Activated naive CD8-positive, alpha-beta T cell treated with anti-CD3 and anti-CD28 coated beads, Interleukin-2, amount 50 U/mL, for 16 hours (primary cell): ENCODE measurements at places on chromosomes 6 and 20.

DNA sequence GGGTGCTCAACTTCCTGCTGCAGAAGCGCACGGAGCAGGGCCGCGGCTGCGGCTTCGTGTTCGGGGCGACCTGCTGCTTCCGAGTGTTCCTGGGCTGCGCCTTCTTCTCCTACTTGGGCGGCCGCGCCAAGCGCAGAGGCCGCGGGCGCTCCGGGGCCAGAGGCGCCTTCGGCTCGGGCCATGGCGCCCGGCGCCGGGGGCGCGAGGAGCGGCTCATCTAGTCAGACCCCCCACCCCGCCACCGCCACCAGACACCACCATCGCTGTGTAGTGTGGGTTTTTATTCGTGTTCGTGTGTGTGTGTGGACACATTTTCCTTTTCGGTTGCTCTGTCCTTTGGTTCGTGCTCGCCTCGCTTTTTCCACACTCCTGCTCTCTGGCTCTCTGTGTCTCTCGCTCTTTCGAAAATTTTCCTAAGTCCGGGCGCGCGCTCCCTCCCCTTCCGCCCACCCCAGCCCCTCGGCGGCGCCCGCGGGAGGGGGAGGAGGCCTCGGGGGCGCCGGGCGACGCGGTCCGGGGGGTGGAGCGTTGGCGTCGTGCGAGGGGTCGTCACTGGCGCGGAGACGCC, 38.1 kb downstream of the GNAS start:
- peak; percentile 64 for DNase-seq

DNA sequence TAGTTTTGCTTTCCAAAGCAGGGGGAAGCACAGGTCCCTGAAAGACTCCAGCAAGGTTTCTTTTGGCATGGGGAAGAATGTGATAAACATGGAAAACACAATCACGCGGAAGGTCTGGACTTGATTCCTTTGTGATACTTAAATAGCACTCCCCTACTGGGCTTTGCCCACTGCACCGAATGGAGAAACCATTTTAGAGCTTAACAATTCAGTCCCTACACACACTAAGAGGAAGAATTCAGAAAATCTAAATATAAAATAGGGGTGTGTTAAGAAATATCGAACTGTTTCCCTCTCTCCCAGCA, 71.4 kb upstream of the NHSL1 start:
- no peak for DNase-seq

GRCh38 chr20:44409132-44409600, 53.7 kb downstream of the HNF4A start:
- DNase-seq = no peak

GRCh38 chr6:140966676-140967075, 1166.0 kb upstream of the GJE1 start:
- no peak for DNase-seq

DNA sequence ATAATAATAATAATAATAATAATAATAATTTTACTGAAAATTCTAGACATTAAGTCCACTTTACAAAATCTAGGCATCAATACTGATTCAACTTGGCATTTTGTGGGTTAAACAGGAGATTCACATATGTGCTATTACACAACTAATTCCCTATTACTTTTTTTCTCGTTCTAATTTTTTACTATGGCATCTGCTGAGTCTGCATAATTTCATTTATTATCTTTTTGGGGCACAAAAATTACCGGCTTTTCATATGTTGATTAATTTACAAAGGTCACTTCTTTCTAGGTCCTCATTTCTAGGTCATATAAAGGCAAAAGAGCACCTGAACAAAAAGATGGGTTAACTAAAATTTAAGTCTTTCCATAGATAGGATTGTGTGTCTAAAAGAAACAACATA, 1357.8 kb upstream of the ADGRB3 start:
- DNase-seq = no peak

GRCh38 chr6:158081657-158081935, 86.5 kb downstream of the SERAC1 start:
- no peak for DNase-seq

DNA sequence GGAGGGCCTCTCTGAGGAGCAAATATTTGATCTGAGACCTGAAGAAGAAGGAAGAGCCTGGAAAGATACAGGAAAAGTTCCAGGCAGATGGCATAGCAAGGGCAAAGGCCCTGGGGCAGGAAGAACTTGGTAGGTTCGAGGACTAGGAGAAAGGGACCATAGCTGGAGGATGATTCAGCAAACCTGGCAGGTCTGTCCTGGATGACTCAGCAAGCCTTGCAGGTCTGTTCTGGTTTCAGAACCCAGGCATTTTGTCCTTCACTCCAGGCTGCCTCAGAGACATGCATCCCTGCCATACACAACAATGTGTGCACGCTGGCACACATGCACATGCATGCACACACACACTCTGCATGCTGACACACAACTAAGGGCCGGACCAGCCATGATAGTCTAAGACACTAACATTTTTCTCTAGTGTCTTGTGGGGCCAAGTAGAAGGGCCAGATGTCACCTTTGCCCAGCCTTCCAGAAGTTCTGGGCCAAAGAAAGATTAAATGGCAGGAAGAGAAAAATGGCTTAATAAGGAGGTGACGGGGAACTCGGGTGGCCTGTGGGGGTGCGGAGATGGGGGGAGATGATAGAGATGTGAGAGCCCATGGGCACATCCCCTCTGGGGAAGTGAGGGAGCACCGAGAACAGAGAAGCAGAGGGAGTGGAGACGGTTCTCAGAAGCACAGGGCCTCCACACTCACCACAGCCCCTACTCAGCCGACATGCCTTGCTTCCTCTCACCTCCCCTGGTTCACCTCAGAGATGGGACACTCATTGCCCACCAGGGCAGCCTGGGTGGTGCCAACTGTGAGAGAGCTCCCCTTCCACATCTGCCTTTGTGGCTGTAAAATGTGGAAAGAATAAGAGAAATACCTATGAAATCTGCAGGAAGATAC, 15.4 kb upstream of the TRIB3 start:
- DNase-seq = no peak

DNA sequence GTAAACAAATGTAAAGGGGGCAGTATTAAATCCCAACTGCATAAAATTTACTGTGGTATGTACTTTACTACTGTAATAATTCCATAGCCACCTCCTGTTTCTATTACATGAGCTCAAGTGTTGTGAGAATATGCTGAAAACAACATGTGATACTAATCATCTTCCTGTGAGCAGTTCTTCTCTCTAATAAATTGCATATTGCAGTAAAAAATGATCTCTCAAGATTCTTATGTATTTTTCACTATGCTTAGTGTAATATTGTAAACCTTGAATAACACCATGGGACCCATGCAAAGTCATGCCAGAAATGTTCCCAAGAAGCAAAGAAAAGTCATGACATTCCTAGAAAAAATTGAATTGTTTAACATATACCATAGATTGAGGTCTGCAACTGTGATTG, 133.0 kb upstream of the ATXN1 start:
- DNase-seq = no peak

GRCh38 chr20:51275826-51276225, 252.9 kb upstream of the KCNG1 start:
- no peak for DNase-seq

DNA sequence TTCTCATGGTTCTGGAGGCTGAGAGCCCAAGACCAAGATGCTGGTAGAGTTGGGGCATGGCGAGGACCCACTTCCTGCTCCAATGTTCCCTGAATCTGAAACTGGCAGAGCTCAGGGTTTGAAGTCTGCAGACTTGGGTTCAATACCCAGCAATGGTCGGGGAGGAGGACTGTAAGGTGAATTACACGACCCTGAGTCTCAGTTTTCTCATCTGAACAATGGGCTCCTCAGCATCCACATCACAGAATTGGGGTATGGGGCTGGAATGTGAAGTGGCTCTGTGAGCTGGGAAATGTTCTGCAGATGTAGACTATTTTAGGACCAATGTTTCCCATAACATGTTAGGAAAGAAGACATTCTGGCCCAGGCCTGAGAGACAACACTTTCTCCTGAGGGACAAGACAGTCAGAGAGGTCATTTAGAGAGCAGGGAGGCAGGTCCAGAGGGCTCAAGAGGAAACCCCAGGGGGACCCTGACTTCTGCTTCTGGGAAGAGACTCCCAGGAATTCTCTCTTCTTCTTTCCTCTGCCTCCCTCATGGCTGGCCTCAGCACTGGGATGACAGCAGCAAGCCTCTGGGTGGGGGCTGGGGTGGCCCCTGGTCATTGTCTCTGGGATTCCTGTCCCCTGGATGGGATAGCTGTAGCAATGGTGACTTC, 141.3 kb upstream of the PMEPA1 start:
- DNase-seq = no peak

- DNase-seq = no peak
Observed at GRCh38 chr6:83480470-83480869, 31.9 kb upstream of the PRSS35 start.

DNA sequence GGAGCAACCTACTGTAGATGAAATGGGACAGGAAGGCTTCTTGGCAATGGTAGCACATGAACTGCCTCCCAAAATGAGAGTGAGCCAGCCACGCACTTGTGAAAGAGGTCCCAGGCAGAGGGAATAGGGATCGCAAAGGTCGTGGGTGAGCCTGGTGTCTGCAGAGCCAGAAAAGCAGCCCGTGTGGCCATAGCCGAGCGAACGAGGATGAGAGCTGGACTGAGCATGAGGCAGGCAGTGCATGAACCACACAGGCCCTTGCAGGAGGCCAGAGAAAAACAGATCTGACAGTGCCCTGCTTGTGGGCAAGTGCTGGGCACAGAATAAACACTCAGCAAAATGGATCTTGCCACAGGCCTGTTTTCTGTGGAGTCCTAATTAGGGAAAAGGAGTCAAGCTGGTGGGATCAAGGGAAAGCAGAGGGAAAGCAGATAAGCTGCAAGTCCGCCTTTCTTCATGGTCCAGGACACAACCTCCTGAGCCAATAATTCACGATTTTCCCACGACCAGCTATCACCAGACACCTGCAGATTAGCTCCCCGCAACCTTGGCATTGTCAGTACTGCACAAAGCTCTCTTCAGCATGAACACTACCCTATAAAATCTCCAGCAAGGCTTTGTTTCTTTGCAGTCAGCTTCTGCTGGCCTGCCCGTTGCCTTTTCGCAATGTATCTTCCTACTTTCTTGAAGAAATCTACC, 44.0 kb downstream of the GCNT2 start:
- no peak for DNase-seq

GRCh38 chr6:115514656-115515055, 546.0 kb downstream of the FRK start:
- no peak for DNase-seq

GRCh38 chr6:40948570-40948969, 90.5 kb downstream of the UNC5CL start:
- DNase-seq = no peak

GRCh38 chr6:134512981-134513391, 195.1 kb upstream of the SGK1 start:
- DNase-seq = no peak

DNA sequence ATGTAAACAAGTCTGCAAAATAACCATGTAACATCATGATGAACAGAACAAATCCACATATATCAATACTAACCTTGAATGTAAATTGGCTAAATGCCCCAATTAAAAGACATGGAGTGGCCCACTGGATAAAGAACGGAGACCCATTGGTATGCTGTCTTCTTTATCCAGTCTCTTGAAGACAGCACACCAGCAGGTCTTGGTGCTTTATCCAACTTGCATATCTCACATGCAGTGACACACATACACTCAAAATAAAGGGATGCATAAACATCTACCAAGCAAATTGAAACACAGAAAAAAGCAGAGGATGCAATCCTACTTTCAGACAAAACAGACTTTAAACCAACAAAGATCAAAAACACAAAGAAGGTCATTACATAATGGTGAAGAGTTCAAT, 30.3 kb upstream of the EPB41L2 start:
- DNase-seq = no peak
